ENCODE measurements at places on chromosomes 16 and 17.

GRCh38 chr16:69112285-69113129 is 7.1 kb downstream of the HAS3 start:
- peak; percentile 58 for DNase-seq

DNA sequence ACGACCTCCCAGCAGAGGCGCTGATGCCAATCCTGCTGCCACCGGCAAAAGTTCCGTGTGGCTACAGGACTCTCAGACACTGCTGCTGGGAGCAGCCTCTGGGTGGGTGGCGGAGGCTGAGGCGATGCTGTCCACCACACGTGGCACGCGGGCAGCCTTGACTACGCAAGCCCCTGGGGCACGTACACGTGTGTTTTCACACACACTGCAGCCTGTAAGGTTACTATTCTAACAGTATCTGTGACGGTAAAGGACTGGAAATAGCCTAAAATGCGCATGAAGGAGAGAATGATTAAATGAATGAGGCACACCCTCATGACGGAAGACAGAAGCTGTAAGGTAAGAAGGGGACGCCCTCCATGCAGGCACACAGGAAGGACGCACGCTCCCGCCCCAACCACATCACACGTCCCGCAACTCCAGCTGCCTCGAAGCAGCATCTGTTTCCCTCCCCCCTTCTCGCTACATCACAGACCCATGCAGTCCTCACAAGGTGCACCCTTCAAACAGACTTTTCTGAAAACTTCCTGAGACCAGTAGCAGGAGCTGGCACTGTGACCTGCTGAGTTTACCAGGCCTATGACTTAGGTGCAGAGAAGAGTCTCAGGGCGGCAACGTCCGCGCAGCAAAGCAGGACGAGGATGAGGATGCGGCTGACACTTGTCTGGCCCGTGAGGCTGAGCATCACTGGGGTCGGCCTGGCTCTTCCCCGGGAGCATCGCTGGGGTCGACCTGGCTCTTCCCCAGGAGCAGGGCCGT is 28.7 kb upstream of the FASN start:
- no peak for DNase-seq

DNA sequence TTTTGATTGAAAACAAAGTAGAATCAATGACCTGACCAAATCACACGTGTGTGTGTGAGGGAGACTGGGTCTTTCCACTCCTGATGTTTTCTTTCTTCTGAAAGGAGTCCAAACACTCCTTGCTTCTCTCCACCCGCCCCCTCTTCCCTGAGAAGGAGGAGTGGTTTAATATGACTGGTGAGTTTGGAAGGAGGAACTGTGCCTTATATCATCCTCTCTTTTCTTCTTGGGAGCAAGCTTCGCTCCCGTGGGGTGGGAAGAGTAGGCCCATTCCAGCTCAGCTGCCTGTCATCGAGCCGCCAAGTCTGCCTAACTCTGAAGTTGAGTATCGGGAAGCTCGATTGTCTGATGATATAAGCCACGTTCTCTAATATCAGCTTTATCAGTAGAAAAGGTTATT is 96.5 kb downstream of the YPEL2 start:
- DNase-seq = no peak

- no peak for DNase-seq
These were observed 12.3 kb downstream of the MEIOB start for GRCh38 chr16:1859650-1860049.

GRCh38 chr17:75570772-75571171 is 16.8 kb upstream of the MYO15B start:
- DNase-seq = no peak

- peak; percentile 60 for DNase-seq
These were observed 372.2 kb upstream of the CDH5 start for GRCh38 chr16:65994291-65994690.

DNA sequence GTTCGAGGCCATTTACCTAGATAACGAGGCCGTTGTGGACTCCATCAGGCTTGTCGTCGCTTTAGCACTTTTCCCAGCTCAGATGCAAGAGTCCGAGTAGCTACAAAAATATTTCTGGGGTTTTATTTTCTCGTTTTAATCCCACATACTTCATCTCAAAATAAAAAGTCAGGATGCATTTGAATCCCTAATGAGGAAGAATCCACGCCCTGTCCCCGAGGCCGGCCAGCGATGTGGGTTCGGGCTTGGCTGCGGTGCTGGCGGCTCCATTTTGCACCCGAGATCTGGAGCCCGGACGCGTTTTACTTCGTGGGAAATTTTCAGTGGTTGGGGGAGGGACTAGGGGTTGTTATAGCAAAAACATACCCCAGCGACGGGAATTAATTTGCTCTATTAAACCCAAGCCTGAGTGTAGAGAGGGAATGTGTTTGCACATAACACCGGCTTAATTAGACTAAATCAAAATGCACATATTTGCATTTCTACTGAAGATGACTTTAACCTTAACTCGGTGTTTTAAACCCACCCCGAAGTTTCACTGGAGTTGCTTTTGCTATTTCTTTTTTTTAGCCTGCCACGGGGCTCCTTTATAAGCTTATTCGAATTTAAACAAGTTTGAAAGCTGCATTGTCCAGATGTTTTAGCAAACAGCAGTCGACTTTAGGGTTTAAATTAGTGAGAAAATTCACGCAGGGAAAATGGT is 4.8 kb downstream of the IRX5 start:
- DNase-seq = no peak

- no peak for DNase-seq
These were observed 1.3 kb downstream of the TMEM208 start for GRCh38 chr16:67228034-67228785.

DNA sequence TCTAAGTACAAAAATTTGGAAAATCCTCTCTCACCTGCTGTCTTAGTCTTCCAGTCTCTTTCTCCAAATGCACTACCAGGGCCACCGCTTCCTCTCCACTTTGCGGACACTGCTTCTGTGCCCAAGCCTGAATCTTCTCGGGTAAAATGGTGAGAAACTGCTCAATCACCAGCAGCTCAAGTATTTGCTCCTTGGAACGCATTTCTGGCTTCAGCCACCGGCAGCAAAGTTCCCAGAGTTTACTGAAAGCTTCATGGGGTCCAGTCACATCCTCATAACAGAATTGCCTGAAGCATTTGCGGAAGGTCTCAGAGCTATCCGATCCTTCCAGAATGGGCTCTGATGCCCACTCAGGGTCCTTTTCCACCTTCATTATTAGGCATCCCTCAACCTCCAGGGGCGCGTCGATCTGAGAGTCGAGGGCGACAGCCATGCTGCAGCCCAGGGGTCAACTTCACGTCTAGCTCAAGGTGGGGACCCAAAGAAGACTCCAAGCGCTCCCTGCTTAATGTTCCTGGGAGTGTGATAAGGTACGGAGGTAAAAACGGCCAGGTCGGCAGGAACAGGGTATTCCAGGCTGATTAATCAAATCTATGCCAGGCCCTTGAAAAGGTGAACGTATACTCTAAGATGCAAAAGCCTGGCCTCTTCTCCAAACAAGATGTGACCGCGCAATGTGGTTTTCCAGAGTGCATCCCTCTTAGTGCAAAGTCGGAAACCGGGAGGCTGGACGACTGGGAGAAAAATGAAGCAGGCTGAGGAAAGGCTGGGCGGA is 763 bp downstream of the ZKSCAN2 start:
- no peak for DNase-seq

GRCh38 chr16:526181-527014 is 1.1 kb upstream of the CAPN15 start:
- peak; percentile 72 for DNase-seq

GRCh38 chr17:173166-173911 is 8.1 kb downstream of the DOC2B start:
- no peak for DNase-seq

GRCh38 chr17:41518031-41518430 is 659 bp downstream of the KRT15 start:
- DNase-seq = no peak

DNA sequence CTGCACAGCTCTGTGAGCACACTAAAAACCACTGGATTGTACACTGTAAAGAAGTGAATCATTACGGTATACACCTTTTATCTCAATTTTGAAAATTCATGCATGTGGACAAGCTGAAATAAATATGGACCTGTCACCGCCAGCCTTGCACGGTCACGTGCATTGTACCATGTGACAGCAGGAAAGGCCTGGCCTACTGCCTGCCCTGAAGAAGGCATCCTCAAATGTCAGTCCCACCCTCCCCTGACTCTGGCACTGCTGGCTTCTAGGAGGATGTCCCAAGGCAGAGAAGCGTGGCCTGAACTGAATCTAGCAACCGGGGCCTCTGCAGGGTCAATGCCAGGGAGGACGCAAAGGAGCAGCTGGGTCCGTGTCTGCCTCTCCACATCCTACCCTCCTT is 34.6 kb downstream of the SLC38A8 start:
- DNase-seq = no peak

DNA sequence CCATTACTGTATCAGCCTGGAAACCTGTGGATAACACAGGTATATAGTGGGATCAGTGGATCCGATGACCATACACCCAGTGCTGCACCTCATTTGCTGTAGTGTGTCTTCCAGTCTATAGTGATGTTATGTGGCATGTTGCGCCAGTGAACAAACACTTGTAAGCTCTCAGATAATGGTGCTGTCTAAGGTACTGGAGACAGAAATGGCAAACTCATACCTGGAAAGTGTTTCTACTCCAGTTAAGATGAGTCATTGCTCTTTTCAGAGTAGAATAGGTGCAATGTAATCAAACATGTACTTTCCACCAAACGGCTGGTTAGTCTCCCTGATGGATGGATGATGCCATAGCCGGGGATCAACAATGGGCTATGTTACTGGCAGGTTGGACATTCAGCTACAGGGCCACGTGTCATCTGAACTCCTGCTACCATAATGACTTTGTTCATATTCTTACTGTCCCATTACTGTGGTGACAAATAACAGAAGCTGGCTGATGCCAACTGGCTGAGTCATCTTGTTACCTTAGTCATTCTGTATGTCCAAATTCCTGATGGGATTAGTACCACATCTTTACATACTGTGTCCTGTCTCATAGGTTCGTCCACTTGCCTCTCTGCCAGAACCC is 6.3 kb downstream of the CCL11 start:
- DNase-seq = no peak

DNA sequence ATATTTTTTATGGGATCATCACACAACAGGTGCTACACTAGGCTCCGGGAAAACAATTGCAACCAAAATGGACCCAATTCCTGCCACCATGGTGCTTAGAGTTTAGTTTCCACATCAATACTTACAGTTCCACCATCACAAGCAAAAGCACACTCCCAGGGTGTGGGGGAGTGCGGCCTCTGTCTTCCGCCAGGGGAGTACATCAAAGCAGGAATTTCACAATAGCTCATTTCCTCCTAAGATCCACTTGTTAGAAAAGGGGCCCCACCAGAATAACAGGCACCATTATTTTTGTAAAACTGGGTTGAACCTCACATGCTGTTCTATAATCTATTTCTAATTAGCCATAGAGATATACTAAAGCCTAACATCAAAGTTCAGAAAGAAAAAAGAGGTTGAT is 44.3 kb upstream of the PSMD7 start:
- no peak for DNase-seq

- no peak for DNase-seq
These were observed 34.3 kb downstream of the HEATR3 start for GRCh38 chr16:50099957-50100648.

GRCh38 chr17:9251273-9251672 is 230.0 kb downstream of the NTN1 start:
- DNase-seq = no peak

DNA sequence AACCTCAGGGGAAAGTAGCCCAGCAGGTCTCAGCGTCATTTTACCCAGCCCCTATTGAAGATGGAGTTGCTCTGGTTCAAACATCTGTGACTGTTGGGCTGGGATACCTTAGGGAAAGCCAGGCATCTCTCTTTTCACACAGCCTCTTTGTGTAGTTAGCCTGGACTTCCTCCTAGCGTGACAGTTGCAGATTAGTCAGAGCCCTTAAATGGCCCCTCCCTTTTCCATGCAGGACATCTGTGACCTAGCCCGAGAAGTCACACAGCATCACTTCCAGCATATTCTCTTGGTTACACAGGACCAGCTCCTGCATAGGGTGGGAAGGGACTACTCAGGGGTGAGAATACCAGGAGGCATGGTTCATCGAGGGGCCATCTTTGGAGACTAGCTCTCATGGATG is 375.0 kb upstream of the RBFOX1 start:
- no peak for DNase-seq

DNA sequence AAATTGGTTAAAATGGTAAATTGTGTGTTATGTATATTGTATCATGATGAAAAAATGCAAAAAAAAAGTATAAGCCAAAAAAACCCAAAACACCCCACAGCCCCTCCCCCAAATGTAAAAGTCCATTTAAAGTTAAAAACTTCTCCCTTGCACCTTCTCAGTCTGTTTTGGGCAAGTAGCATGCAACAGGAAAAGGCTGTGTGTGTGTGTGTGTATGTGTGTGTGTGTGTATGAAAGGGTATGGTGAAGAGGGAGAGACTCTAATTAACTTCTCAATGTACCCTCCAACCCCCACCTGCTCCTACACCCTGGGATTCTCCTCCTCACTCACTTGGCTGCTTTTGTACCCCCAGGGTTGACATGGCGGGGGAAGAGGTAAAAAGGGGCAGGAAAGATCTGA is 9.2 kb upstream of the GGT6 start:
- no peak for DNase-seq

- no peak for DNase-seq
These were observed 17.6 kb upstream of the NKD1 start for GRCh38 chr16:50530277-50531236.

DNA sequence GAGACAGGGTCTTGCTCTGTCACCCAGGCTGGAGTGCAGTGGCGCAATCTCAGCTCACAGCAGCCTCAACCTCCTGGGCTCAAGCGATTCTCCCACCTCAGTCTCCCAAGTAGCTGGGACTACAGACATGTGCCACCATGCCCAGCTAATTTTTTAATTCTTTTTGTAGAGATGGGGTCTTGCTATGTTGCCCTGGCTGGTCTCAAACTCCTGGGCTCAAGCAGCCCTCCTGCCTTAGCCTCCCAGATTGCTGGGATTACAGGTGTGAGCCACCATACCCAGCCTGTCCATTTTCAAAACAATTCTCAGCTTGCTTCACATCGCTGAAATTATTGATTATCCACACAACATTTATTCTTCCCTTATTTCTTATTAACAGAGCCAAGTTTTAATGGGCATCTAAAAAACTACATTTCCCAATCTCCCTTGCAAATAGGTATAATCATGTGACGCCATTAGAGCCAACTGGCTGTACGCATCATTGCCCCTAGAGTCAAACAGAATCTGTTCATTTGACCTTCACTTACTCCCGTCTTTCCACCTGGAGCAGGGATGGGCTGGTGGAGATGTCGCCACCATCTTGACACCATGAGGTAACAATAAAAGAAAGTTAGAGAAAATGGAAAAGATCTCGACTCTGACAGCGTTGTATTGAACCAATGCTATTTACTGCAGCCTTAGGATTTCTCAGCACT is 148.0 kb upstream of the FOXF1 start:
- DNase-seq = no peak

GRCh38 chr16:84766978-84767773 is 52.6 kb upstream of the CRISPLD2 start:
- no peak for DNase-seq

GRCh38 chr16:4178468-4179010 is 62.3 kb upstream of the ADCY9 start:
- no peak for DNase-seq

GRCh38 chr16:57091200-57091974 is 996 bp upstream of the CPNE2 start:
- DNase-seq = peak; percentile 14

- peak; percentile 74 for DNase-seq
These were observed 35.5 kb downstream of the UBN1 start for GRCh38 chr16:4882633-4883285.

- no peak for DNase-seq
These were observed 42.2 kb downstream of the TBCD start for GRCh38 chr17:82793974-82794630.
